ENCODE measurements at places on chromosomes 13 and 19.

DNA sequence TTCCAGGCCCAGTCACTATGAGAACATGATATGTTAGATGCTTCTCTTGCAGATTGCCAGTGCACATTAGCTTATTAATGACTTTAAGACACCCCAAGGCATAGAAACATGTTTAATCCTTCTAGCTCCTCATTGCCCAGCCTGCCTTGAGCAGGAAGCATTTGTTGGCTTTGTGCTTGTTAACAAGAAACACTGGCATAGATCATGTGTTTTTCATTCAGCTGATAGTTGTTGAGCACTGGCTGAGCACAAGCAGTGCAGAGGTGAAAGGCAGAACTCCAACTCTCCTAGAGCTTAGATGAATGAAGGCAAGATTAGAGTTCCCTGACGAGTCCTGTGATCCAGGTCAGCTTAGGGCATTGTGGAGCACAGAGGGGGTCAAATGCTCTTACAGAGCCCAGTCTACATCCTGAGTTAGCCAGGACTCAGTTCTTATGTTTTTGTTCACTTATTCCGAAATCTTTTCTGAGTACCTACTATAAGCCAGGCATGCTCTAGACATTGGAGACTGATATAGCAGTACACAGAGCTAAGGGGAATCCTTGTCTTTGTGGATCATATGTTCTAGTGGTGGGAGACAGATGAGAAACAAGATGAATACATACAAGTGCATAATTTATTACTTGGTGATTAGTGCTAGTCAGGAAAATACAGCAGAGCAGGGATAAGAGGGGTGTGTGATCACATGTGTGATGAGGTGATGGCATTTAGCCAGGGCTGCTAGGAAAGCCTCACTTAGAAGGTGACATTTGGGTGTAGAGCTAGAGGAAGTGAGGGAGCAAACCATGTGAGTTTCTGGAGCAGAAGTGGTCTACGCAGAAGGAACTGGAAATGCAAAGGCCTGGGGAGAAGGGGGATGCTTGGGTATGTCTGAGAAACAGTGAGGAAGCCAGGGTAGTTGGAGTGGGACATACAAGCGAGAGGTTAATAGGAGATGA lies 101.2 kb downstream of the WASF3 start:
- no peak for DNase-seq

DNA sequence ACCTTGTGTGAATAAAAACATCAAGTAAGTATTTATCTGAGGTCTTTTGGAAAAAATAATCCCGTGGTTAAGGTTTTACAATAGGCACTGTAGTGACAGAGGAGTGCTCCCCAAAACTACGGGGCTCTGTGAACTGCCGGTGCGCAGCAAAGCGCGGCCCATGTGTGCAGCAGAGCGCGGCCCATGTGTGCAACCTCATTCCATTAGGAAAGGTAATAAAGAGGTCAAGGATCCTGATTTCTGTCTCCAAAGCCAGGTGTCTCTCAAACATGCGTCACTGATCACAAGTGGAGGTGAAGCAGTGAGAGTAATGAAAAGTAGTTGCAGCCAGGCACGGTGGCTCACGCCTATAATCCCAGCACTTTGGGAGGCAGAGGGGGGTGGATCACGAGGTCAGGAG lies 58.7 kb downstream of the MRPL57 start:
- DNase-seq, result no peak

GRCh38 chr19:8504919-8505318 lies 2.5 kb upstream of the PRAM1 start:
- no peak for DNase-seq

- no peak for DNase-seq
Observed at GRCh38 chr13:39740761-39741160, 85.3 kb downstream of the COG6 start.

- DNase-seq, result no peak
Observed at GRCh38 chr13:92833071-92833470, 393.5 kb upstream of the GPC6 start.

DNA sequence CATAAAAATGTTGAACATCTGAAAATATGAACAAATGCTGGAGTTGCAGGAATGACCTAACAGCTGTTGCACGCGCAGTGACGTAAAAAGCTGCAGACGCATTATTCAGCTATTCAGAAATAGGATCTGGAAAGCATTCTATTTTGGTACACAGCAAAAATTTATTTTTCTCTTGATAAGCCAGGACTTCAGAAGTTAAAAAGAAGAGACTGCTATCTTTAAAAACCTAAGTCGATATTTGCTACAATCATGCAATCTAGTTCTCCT lies 36.9 kb upstream of the STARD13 start:
- DNase-seq, result no peak

DNA sequence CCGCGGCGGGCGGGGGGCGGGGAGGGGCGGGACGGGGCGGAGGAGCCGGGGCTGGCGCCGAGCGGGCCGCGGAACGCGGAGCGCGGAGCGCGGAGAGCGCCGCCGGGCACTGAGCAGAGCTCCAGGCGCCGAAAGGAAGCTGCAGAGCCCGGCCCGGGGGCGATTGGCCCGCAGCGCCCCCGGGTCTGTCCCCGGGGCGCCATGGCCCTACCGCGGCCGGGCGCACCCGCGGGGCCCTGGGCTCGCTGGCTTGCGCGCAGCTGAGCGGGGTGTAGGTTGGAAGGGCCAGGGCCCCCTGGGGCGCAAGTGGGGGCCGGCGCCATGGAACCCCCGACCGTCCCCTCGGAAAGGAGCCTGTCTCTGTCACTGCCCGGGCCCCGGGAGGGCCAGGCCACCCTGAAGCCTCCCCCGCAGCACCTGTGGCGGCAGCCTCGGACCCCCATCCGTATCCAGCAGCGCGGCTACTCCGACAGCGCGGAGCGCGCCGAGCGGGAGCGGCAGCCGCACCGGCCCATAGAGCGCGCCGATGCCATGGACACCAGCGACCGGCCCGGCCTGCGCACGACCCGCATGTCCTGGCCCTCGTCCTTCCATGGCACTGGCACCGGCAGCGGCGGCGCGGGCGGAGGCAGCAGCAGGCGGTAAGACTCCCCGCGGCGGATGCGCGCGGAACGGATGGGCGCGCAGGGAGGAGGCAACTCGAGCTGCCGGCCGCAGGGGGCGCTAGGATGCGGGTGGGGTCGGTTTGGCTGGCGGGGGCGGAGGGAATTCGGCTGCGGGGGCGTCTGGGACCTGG lies at the start of gene PDE4A:
Gene PDE4A, plus strand, starts transcription at position 95 of the 796 bp plus-strand sequence. Its CDS starts 227 bp downstream, at position 322.
- DNase-seq, result peak; percentile 81

- DNase-seq, result no peak
Observed at GRCh38 chr13:110216006-110216397, 91.0 kb downstream of the COL4A1 start.

- no peak for DNase-seq
Observed at GRCh38 chr13:25295228-25295627, 6.2 kb upstream of the NUP58 start.

- DNase-seq, result no peak
Observed at GRCh38 chr13:43805071-43805468, 18.3 kb upstream of the ENOX1 start.

DNA sequence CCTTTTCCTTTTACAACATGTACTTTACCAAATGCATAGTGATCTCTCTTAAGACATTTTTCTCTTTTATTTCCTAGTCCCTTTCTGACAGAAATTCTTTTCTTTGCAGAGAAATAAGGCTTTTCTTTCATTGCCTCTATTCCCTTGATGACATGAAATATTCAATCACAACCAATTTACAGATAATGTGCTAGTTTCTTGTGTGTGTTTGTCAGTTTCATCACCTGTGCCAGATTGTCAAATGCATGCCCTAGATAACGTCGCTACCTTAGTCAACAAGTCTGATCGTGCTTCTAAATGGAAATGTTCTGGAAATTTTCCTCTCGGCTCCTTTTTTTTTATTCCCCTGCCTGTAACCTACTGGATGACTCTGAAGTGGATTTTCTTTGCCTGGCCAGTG lies 478.1 kb downstream of the KLF5 start:
- DNase-seq, result no peak

DNA sequence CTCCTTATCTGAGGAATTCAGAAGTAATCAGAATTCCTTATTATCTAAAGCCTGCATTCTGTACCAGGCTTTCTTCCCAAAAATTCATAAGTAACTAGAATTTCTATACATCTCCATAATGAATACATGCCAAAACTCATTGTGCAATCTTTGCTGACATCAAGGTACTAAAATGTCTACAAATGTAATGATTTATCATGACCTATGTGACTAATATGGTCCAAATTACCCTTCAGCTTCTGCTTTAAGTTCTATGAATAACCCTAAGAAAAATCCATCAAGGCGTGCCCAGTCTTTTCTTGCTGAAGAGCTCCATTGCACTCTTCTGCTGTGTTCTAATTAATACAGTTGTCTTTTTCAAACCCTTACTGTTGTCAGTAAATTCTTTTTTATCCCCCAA lies 58.5 kb upstream of the SLITRK1 start:
- DNase-seq, result no peak

- DNase-seq, result no peak
Observed at GRCh38 chr13:36979361-36980050, 19.6 kb downstream of the ALG5 start.

- no peak for DNase-seq
Observed at GRCh38 chr13:102608974-102609373, 12.2 kb downstream of the TPP2 start.

DNA sequence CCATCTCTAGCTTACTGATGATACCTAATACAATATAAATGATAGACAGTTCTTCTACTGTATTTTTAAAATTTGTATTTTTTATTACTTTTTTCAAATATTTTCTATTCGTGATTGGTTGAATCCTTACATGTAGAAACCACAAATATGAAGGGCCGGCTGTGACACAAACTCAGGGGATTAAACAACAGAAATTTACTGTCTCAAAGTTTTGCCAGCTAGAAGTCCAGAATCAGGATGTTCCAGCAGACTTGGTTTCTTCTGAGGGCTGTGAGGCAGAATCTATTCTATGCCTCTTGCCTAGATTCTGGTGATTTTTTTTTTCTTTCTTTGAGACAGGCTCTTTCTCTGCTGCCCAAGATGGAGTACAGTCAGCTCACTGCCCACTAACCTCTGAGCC lies 13.8 kb downstream of the FPR1 start:
- no peak for DNase-seq

- DNase-seq, result no peak
Observed at GRCh38 chr13:111908361-111908760, 158.6 kb upstream of the SOX1 start.

GRCh38 chr13:102376318-102376717 lies 25.5 kb downstream of the FGF14 start:
- DNase-seq, result no peak

GRCh38 chr13:69109891-69110525 lies 997.6 kb upstream of the ATXN8OS start:
- no peak for DNase-seq

DNA sequence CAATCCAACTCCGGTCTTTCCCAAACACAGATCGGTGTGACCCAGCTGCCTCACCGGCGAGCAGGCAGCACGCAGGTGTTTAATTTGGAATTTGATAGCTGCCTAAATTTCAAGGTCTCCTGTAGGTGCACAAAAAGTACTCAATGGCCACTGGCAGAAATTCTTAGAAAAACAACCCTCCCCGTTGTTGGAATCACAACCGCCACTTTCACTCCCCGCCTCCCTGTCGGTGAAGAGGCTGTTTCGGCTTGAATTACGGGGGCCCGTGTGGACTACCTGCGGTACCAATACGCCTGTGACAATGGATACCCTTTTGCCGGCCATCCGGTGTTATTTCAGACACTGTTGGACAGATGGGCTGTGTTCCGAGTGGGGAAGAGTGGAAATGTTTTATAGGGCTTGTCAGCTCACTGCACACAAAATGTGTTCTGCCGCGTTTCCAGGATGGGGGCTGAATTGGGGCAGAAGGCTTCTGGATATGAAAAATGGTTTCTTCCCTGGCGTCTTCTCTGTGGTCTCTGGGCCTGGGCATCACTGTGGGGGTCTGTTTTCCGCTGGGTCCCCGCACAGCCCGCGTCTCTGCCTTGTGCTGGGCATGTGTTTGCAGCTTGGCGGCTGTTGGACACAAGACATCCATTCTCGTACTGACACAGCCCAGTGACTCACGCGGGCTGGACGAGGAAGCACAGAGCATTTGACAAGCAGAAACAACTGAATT lies 45.4 kb downstream of the ZIC5 start:
- no peak for DNase-seq

DNA sequence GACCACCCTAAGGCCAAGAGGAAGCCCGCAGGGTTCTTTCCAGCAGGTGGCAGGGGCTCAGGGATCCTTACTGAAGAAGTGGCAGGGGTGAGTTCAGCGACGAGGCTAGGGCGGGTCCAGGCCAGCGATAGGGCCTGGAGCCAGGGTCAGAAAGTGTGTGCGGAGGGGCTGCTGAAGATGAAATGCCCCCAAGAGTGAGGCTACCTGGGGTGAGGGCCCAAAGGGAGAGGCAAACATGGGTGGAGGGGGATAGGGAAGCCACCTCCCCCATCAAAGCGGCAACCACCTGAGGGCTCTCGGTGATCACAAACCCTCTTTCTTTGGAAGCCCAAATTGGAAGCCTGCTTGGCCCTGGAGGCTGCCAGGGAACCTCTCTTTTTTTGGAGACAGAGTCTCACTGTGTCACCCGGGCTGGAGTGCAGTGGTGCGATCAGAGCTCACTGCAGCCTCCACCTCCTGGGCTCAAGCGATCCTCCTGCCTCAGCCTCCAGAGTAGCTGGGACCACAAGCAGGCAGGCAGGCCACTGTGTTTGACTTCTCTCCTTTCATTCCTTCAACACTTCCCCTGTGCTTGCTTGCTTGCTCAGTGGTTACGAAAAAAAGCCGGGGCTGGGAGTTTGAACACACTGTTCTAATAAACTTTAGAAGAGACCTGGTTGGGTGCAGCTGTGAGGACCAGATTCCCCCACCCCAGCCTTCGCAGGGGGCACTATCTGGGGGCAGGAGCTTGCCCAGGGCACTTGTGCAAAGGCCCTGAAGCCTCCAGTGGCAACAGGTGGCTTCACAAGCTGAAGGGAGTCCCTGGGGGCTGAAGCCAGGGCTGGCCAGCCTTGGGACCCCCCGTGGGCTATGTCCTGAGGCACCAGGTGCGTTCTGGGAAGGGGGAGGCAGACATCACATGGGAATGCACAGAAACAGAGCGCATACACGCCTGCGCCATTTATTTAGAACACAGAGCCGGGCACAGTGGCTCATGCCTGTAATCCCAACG lies 1.4 kb upstream of the ATP8B3 start:
- DNase-seq, result no peak

Data from GM06990 (cell line).